ENCODE measurements at places on chromosomes 12 and 14.

DNA sequence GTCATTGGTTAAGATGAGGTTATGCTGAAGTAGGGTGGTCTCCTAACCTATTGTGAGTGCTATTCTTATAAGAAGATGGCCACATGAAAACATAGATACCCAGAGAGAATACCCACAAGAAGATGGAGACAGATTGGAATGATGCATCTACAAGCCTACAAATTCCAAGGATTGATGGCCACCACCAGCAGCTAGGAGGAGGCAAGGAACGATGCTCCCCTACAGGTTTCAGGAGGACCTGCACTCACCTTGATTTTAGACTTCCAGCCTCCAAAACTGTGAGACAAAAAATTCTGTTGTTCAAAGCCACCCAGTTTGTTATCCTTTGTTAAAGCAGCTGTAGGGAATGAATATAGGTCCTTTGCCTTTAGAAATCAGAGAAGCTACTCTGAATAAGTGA lies 227.4 kb downstream of the NEDD1 start:
- DNase-seq = no peak

GRCh38 chr12:27396216-27396815 lies 50.2 kb upstream of the SMCO2 start:
- DNase-seq = no peak

GRCh38 chr14:59656473-59656872 lies 79.9 kb upstream of the CCDC175 start:
- no peak for DNase-seq

DNA sequence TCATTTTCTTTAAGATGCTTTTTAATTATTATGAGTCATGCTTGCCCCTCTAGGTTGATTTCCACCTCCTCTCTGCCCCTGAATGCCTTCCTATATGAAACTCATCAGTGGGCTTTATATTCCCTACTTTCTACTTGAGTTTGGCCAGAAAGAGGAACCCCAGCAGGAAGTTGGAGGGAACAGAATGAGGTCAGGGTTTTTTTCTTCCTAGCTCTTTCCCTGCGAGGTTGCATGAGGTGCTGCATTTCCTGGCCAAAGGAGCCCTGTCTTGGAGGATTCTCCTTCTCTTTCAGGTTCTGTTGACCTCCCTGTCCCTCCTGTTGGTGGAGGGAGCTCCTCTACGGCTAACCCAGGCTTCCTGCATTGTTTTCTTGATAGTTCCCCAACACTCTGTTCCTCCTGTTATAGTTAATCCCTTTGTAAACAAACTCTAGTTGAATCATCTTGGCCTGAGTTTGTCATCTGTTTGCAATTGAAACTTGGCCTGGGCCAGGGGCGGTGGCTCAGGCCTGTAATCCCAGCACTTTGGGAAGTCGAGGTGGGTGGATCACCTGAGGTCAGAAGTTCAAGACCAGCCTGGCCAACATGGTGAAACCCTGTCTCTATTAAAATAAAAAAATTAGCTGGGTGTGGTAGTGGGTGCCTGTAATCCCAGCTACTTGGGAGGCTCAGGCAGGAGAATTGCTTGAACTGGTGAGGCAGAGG lies 15.3 kb upstream of the SPIC start:
- DNase-seq = no peak

DNA sequence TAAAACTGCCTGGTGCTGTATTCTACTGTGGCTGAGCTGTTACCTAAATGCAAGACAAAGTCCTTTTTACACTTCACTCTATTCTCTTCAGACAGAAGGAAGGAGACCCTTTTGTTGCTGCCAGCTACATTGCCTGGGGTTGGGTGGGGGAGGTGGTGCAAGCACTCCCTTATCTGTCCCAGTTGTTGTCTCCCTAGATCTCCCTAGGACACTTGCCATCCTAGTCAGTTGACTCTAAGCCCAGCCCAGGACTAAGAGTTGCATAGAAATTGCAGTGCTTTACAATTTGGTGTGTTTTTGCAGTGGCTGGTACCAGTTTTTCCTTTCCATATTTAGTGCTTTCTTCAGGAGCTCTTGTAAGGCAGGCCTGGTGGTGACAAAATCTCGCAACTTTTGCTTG lies 35.1 kb downstream of the SCYL2 start:
- no peak for DNase-seq

DNA sequence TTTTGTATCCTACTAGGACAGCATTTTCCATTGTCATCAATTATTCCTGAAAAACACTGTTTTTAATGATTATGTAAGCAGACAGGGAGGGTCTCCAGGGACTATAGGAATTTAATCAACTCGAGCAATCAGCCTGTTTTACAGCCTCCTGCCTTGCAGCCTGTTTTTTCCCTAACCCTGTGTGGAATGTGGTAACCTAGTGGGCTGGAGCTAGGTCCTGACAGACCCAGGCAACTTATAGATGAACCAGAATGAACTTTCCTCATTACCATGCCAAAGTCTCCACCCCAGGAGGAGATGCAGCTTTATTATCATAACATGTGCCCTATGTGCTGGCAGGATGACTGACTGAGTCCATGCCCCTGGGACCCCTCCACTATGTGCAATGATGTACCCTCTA lies 375.1 kb downstream of the BMP4 start:
- DNase-seq = no peak

GRCh38 chr14:102080183-102081080 lies 6.4 kb downstream of the HSP90AA1 start:
- no peak for DNase-seq

DNA sequence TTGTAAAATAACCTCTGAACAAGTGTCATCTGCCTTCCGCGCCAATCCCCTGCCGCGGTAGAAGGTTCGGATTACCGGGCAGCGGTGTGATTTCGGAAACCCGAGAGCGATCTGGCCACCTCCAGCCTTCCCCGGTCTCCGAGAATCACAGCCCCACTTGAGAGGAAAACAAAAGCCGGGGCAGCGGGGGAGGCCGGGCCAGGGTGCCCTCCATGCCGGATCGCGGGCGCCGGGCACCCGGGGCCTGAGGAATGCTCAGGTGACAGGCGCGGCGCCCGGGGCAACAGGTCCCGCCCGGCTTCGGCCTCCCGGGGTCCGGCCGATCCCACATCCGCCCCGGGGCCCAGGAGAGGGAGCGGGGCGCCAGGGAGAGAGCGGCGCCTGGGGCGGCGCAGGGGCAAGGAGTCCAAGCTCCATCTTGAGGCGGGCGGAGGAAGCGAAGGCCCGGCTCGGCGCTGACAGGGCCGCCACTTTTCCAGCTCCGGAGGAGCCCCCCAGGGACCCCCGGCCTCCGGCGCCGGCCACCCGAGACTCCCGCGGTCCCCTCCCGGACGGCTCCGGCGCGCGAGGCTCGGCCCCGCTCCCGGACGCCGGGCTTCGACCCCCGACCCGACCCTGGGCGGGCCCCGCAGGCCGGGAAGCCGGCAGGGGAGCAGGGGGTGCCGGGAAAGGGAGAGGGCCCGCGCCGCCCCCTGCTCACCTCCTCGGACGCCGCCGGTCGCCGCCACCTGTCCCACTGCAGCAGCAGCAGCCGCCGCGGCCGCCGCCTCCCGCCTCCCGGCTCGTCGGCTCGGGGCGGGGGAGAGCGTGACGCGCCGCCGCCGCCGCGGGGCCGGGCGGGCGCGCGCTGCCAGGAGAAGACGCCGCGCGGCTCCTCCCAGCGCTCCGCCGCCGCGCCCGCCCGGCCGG lies at the start of gene CLIP1:
Gene CLIP1 (minus strand): TSS at position 849 of the 909 bp plus-strand sequence. CDS start 42,217 bp downstream, outside the sequence.
- DNase-seq = peak; percentile 39

GRCh38 chr14:26765768-26766520 lies 168.1 kb upstream of the NOVA1 start:
- no peak for DNase-seq

DNA sequence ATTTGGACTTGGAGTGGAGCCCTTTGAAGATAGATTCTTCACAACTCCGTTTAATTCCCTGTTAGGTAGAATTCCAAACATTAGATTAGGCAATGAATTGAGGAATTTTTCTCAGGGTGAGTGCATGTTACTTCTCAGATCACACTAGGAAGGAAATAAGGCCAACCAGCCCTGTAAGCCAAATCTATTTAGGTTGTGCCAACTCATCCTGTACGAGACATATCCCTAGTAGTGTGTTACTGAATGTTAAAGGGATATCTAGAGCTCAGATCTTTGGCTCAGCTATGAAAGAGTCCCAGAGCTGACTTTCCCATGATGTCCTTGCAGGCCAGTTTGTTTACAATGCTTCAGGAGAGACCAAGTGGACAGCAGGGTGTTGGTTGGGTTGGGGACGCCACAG lies 45.6 kb downstream of the GPHB5 start:
- DNase-seq = no peak

DNA sequence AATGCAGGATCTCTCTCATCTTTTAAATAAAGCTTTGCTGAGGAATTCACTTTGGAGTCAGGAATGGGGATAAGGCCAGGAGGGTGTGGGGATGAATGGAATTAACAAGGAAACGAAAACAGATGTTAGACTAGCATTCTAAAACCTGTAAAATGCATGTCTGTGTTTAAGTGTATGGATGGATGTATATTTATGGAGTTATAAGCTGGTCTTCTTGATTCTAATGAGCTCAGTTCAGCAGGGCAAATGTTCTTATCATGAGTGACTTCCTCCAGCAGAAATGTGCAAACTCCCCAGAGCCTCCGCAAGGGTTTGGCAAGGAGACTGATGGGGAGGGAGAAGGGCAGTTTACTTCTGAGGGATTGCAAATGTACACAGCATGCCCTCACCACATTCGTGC lies 149.1 kb downstream of the NTF3 start:
- DNase-seq = no peak

Data from activated CD4-positive, alpha-beta T cell treated with anti-CD3 and anti-CD28 coated beads, Interleukin-2, amount 50 U/mL, for 24 hours (primary cell).